ENCODE measurements at places on chromosomes 1 and 21. TPM values are rescaled to one million over a fixed set of nuclear protein-coding genes. Genes with fewer than 3 reads are reported as not detected.

DNA sequence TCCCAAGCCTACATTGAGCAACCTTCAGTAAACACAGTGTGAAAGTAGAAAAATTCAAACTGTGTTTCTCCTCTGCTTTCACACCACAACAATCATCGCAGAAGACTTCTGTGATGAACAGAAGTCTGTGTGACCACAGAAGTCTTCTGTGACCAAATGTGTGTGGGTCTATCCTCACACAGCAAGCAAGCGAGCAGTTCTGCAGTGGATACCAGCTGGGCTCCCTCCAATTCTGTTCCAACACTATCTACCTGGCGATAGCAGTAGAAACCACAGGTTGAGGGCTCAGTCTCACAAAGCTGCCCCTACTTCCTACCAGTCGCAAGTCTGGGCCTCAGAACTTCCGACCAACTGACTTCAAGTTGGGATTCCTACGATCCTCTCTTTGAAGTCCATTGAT lies 21.0 kb upstream of the RAP1A start:
- H3K27me3 ChIP-seq: no peaks in the 10 kb centered on the region
- H3K4me1 ChIP-seq: peaks cover 6% of the 10 kb centered on the region
- H3K36me3 ChIP-seq: no peaks in the 10 kb centered on the region
- no peak overlapping the region for H3K4me3 ChIP-seq

GRCh38 chr1:63924600-63924999 lies 150.8 kb downstream of the ROR1 start:
- H3K27ac ChIP-seq: peak overlapping the region; percentile 89
- no peaks in the 10 kb centered on the region for H3K27me3 ChIP-seq
- no peak overlapping the region for H3K4me3 ChIP-seq
- no peaks in the 10 kb centered on the region for H3K36me3 ChIP-seq
- no peaks in the 10 kb centered on the region for H3K4me1 ChIP-seq

- H3K27ac ChIP-seq: no peak overlapping the region
- H3K4me3 ChIP-seq: no peak overlapping the region
- H3K36me3 ChIP-seq: no peaks in the 10 kb centered on the region
- no peaks in the 10 kb centered on the region for H3K27me3 ChIP-seq
- H3K4me1 ChIP-seq: no peaks in the 10 kb centered on the region
Observed at GRCh38 chr21:35150562-35151226, 101.6 kb upstream of the RUNX1 start.

- DNase-seq: no peak
- H3K27me3 ChIP-seq: no peaks in the 10 kb centered on the region
- H3K36me3 ChIP-seq: peaks cover 70% of the 10 kb centered on the region
- no peak overlapping the region for H3K27ac ChIP-seq
- H3K4me1 ChIP-seq: peaks cover 18% of the 10 kb centered on the region
- no peak overlapping the region for H3K4me3 ChIP-seq
Observed at GRCh38 chr1:208034135-208034534, 123.2 kb upstream of the CD34 start.

- H3K36me3 ChIP-seq: no peaks in the 10 kb centered on the region
- DNase-seq: no peak
- no peak overlapping the region for H3K4me3 ChIP-seq
- H3K27ac ChIP-seq: no peak overlapping the region
Observed at GRCh38 chr1:207453710-207454045, 450 bp upstream of the CR2 start.

DNA sequence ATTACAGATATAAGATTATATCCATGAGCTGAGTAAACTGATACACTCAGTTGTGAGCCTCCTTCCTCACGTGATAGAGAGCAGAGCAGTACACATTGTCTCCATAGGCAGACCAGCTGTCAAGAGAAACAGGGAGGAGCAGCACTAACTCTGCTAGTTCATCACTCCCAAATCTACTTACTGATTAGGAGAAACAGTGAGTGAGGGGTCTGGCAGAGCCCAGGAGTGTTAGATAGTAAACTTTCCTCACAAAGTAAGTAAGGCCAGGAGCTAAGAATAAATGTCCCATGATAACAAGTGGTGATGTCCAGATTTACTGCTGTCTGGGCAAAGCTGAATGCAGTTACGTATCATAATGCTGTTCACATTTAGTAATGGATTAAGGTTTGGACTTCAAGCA lies 168.6 kb upstream of the KCNK2 start:
- H3K36me3 ChIP-seq: no peaks in the 10 kb centered on the region
- H3K4me1 ChIP-seq: no peaks in the 10 kb centered on the region
- H3K4me3 ChIP-seq: no peak overlapping the region
- no peak for DNase-seq
- no peaks in the 10 kb centered on the region for H3K27me3 ChIP-seq

The BARHL2 gene
- not detected for polyA plus RNA-seq

The FASLG gene
- not detected for polyA plus RNA-seq

- H3K4me1 ChIP-seq: no peaks in the 10 kb centered on the region
- no peak for DNase-seq
- no peak overlapping the region for H3K4me3 ChIP-seq
- no peak overlapping the region for H3K27ac ChIP-seq
- H3K27me3 ChIP-seq: no peaks in the 10 kb centered on the region
Observed at GRCh38 chr1:206883160-206883559, 14.1 kb upstream of the IL24 start.

GRCh38 chr1:11784993-11785769 lies 20.6 kb downstream of the MTHFR start:
- peak; percentile 81 for DNase-seq
- peak overlapping the region; percentile 42 for H3K4me3 ChIP-seq
- H3K27me3 ChIP-seq: no peaks in the 10 kb centered on the region
- H3K4me1 ChIP-seq: peaks cover 58% of the 10 kb centered on the region
- H3K36me3 ChIP-seq: peaks cover 5% of the 10 kb centered on the region
- H3K27ac ChIP-seq: peak overlapping the region; percentile 46

DNA sequence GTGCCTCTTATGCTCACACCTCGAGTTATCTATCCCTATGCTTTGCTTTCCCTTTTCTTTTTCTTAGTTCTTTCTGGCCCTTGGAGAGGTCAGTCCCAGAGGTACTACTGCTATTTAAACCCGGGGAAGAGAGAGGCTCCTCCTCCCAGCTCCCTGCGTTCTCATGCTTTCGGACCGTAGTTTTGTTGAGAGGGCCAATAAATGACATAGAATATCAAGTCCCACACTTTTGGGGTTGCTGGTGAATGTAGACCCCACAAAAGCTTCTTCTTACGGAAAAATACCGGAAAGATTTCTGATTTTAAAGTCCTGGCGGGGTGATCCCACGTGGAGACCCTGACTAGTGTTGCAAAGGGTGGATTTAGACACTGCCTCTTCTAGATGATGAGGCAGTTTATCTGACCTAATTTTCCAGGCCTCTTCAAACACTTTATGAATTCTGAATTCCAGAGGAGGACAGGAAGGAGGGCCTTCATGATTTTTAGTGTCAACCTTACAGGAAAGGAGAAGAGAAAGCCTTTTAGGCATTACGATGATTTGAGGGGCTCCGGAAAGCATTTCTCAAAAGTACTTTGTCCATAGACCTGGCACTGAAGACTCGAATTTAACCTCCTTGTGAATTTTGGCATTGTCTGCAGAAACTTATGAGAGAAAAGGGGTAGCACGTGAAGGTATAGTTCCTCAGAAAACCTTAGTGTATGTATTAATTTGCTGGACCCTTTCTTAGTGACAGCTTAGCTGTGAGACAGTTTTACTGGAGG lies 694 bp downstream of the TMEM167B start:
- peaks cover 15% of the 10 kb centered on the region for H3K4me1 ChIP-seq
- peak overlapping the region; percentile 88 for H3K4me3 ChIP-seq
- H3K27me3 ChIP-seq: no peaks in the 10 kb centered on the region
- peaks cover 35% of the 10 kb centered on the region for H3K36me3 ChIP-seq

DNA sequence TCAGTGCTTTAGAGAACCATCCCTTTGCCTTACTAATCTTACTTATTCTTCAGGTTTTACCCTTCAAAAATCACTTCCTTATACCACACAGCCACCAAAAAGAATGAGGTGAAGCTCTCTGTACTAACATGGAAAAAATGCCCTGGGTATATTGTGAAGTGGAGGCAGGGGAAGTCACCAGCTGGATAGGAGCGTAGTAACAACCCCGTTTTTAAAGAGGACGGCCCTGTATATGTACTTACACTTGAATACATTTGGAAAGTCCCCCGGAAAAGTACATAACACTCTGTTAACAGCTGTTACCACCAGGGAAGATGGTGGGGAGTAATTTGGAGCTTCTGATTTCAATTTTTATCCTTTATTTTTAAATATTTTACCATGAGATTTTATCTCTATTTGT lies 28.2 kb upstream of the KHDRBS1 start:
- H3K27ac ChIP-seq: peak overlapping the region; percentile 22
- H3K27me3 ChIP-seq: no peaks in the 10 kb centered on the region
- H3K36me3 ChIP-seq: no peaks in the 10 kb centered on the region
- no peak for DNase-seq

GRCh38 chr21:44657635-44658540 lies at the start of gene KRTAP12-3:
TSS of gene KRTAP12-3 (plus strand) at chr21:44657932. CDS start at chr21:44657980, 48 bp downstream.
- no peaks in the 10 kb centered on the region for H3K36me3 ChIP-seq
- no peak within 1 kb of the TSS for H3K27ac ChIP-seq
- H3K27me3 ChIP-seq: no peaks in the 10 kb centered on the region
- H3K4me3 ChIP-seq: no peak within 1 kb of the TSS
- no peaks in the 10 kb centered on the region for H3K4me1 ChIP-seq

- H3K4me1 ChIP-seq: no peaks in the 10 kb centered on the region
- no peaks in the 10 kb centered on the region for H3K27me3 ChIP-seq
- peaks cover 100% of the 10 kb centered on the region for H3K36me3 ChIP-seq
- H3K27ac ChIP-seq: no peak overlapping the region
Observed at GRCh38 chr21:41435706-41436105, 9.7 kb downstream of the MX1 start.

- no peaks in the 10 kb centered on the region for H3K36me3 ChIP-seq
- no peaks in the 10 kb centered on the region for H3K4me1 ChIP-seq
- no peak overlapping the region for H3K4me3 ChIP-seq
- no peak for DNase-seq
Observed at GRCh38 chr1:248613742-248614141, 16.2 kb upstream of the OR2T10 start.

The NPHS2 gene
- polyA plus RNA-seq: not detected

DNA sequence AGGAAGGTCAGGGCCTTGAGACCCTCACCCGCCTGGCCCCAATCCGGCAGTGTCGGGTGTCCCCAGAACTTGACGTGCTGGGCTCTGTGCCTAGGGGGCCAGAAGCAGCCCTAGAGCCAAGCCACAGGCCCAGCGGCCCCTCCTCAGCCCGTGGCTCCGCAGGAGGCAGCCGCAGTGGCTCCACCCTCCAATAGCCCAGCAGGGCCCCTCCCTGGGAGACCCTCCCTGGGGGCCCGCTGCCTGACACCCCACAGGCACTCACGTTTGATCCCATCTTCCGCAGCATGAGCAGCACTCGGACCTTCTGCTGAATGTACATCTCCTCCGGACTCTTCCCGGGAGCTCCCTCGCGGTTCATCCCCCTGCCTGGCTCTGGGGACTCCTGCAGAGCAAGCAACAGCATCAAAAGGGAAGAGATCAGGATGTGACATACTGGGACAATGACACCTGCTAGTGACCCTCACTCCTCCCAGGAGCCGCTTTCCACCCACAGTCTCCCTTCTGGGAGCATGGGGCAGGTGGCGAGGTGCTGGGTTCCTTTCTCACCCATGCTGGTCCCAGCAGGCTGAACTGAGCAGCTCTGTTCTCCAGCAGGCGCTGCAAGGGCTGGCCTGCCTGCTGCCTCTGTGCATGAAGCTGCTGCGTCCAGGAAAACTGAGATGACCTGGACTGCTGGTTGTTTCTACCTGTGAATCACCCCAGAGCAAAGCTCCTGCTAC lies 38.2 kb downstream of the CTNNBIP1 start:
- H3K27me3 ChIP-seq: no peaks in the 10 kb centered on the region
- peaks cover 46% of the 10 kb centered on the region for H3K36me3 ChIP-seq
- H3K4me1 ChIP-seq: peaks cover 31% of the 10 kb centered on the region
- no peak for DNase-seq

The NMNAT1 gene
- 13.7 TPM for polyA plus RNA-seq

DNA sequence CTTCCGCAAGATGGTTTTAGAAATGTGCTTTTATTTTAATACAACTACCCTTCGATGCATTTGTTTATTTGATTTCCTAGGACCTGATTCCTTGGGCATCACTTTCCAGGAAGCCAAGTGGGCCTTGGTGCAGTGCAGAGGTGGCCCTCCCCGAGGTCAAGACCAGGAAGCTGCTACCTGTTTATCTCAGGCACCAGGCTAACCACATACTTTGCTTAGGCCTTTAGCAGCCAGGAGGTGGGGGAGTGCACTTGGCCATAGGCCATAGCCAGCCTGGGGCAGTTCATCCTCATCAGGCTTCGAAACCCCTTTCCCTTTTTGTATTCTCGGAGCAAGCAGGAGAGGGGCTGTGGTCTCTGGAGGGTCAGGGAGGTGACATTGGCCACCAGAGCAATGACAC lies 45.4 kb downstream of the SMYD2 start:
- no peak for DNase-seq
- H3K27me3 ChIP-seq: no peaks in the 10 kb centered on the region
- no peak overlapping the region for H3K4me3 ChIP-seq

DNA sequence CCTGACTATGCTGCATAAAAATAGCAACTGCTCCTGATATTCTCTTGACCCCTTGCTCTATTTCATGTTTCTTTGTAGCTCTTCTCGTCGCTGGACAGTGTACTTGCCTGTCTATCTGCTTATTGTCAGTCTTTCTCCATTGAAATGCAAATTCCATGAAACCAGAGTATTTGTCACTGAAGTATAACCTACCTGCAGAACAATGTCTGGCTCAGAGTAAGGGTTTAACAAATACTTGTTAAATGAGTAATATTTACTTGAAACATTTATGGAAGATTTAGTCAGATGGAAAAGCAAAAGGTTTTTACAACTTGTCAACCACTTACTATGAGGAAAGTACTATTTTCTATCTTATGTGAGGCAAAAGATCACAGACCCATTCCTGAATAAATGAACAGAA lies 19.9 kb upstream of the ERICH3 start:
- H3K27ac ChIP-seq: no peak overlapping the region
- H3K27me3 ChIP-seq: no peaks in the 10 kb centered on the region
- DNase-seq: no peak
- H3K4me1 ChIP-seq: no peaks in the 10 kb centered on the region

- no peak overlapping the region for H3K27ac ChIP-seq
- H3K36me3 ChIP-seq: no peaks in the 10 kb centered on the region
- no peaks in the 10 kb centered on the region for H3K27me3 ChIP-seq
- H3K4me3 ChIP-seq: no peak overlapping the region
- DNase-seq: no peak
Observed at GRCh38 chr1:215119719-215120365, 37.3 kb downstream of the KCNK2 start.

GRCh38 chr1:209850342-209850979 lies 22.7 kb downstream of the UTP25 start:
- no peaks in the 10 kb centered on the region for H3K36me3 ChIP-seq
- DNase-seq: peak; percentile 47
- H3K27ac ChIP-seq: no peak overlapping the region
- H3K27me3 ChIP-seq: no peaks in the 10 kb centered on the region
- H3K4me1 ChIP-seq: no peaks in the 10 kb centered on the region
